Activated CD4-positive, alpha-beta T cell treated with anti-CD3 and anti-CD28 coated beads, Interleukin-2, amount 10 ng/mL, durations not matched to agents 24 days and 14 days (primary cell): ENCODE measurements at places on chromosomes 13 and 19. TPM values are rescaled to one million over a fixed set of nuclear protein-coding genes. Genes with fewer than 3 reads are reported as not detected.

DNA sequence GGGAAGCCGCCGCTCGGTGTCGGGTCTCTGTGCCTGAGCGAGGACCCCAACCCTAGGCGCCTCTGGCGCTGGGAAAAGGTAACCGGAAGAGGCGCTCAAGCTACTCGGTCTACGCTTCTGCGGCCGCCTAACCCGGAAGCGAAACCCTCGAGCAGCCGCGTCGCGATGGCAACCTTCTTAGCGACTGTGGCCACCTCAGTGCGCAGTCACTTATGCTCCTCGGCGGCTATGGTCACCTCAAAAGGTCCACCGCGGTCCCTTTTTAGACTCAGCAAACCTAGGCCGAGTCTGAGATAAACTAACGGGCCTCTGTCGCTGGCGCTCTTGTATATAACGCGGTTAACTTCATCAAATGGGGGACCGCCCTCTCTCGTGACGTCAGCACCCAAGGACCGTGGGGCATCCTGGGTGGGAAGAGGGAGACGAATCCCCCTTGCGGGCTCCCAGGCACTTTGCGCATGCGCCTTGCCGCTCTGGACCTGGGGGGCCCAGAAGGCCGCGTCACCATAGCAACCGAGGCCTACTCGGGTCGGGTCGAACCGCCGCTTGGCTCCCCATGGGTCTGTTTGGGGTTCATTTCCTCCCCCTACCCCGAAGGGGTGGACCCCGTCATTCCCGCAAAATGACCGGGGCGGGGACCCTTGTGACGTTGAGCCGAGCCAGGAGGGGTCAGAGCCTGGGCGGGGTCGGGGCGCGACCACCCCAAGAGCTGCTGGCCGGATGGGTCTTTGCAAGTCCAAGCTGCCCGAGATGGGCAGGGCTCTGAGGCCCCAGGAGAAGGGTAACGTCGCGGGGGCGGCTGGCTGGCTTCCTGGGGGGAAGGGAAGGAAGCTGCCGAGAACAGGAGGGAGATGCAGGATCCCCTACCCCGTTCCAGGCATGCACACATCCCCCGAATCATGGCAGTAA, at the start of gene GTF2F1:
TSS of gene GTF2F1 (minus strand) at position 91 of the 909 bp plus-strand sequence. CDS start 169 bp downstream, outside the sequence.
- peaks cover 18% of the 10 kb centered on the region for H3K4me1 ChIP-seq
- no peaks in the 10 kb centered on the region for H3K27me3 ChIP-seq
- DNase-seq, result peak; percentile 97
- H3K4me3 ChIP-seq, result peak within 1 kb of the TSS; percentile 90

- no peaks in the 10 kb centered on the region for H3K4me1 ChIP-seq
- DNase-seq, result no peak
- H3K4me3 ChIP-seq, result no peak overlapping the region
- no peaks in the 10 kb centered on the region for H3K27me3 ChIP-seq
- no peak overlapping the region for H3K27ac ChIP-seq
Measured at GRCh38 chr13:101397742-101398141, 18.6 kb downstream of the NALCN start.

SH2D3A gene
- total RNA-seq, result 9.8 and 11.0 TPM in 2 replicates

GRCh38 chr13:27905650-27906049, 14.2 kb upstream of the PDX1 start:
- no peak for DNase-seq
- no peak overlapping the region for H3K4me3 ChIP-seq
- H3K27ac ChIP-seq, result no peak overlapping the region
- H3K36me3 ChIP-seq, result no peaks in the 10 kb centered on the region

- peaks cover 2% of the 10 kb centered on the region for H3K27me3 ChIP-seq
- no peaks in the 10 kb centered on the region for H3K4me1 ChIP-seq
- no peak for DNase-seq
- no peak overlapping the region for H3K4me3 ChIP-seq
- H3K36me3 ChIP-seq, result no peaks in the 10 kb centered on the region
- no peak overlapping the region for H3K27ac ChIP-seq
Measured at GRCh38 chr19:33241530-33242101, 16.0 kb upstream of the SLC7A10 start.

TRPC4 gene
- not detected in 2 replicates for total RNA-seq

PCDH17 gene
- not detected in 2 replicates for total RNA-seq

DNA sequence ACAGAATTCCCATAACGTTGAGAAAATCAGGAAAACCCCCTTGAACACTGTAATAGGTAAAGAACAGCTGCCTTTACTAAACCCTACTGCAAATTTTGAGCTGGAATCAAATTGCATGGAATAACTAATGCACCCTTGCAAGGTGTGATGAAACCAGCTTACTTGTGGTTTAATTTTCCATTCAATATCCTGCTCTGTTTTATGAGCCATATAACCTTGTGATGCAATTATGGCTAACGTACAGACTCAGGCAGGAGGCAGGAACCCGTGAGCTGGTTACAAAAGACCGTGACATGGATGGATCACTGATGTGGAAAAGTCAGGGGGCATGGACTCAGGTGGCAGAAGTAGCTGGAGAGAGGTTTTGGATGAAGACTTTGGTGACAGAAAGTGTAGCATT, 438.6 kb downstream of the COG6 start:
- H3K27me3 ChIP-seq, result no peaks in the 10 kb centered on the region
- peaks cover 27% of the 10 kb centered on the region for H3K4me1 ChIP-seq
- H3K27ac ChIP-seq, result no peak overlapping the region
- no peak overlapping the region for H3K4me3 ChIP-seq

GRCh38 chr13:36513266-36513665, 81.0 kb downstream of the CCNA1 start:
- H3K36me3 ChIP-seq, result no peaks in the 10 kb centered on the region
- no peak overlapping the region for H3K4me3 ChIP-seq
- DNase-seq, result peak; percentile 12
- no peak overlapping the region for H3K27ac ChIP-seq
- H3K27me3 ChIP-seq, result no peaks in the 10 kb centered on the region

DNA sequence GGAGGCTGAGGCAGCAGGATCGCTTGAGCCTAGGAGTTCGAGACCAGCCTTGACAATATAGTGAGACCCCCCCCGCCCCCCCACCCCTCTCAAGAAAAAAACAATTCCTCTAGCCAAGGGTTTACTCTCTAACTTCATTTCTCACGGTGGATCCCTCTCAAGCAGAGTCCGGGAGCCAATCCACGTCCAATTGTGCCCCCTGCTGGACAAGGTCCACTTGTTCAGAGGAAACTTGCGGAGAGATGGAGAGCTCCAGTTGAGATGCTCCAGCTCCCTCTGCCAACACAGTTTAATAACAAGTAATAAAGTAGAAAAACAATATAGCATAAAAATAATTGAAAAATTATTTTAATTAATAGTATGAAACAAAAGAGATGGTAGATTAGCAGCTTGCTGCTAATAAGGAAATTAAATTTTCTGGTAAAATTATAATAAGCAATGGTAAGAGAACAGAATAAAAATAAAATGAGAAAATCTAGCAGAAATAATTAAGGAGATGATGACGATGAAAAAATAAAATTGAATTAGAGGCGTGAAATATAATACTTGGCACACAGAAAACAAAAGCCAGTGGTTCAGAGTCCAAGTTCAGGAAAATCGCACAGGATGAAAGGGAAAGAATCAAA, 14.5 kb upstream of the SIGLEC14 start:
- H3K27me3 ChIP-seq, result peaks cover 23% of the 10 kb centered on the region
- peaks cover 5% of the 10 kb centered on the region for H3K4me1 ChIP-seq
- peak; percentile 84 for DNase-seq
- no peak overlapping the region for H3K27ac ChIP-seq
- H3K4me3 ChIP-seq, result no peak overlapping the region

KIR3DL1 gene
- total RNA-seq, result not detected in 2 replicates

GRCh38 chr13:41059456-41060081, 1.7 kb upstream of the WBP4 start:
- H3K4me3 ChIP-seq, result peak overlapping the region; percentile 100
- no peak for DNase-seq
- H3K4me1 ChIP-seq, result peaks cover 54% of the 10 kb centered on the region
- H3K27me3 ChIP-seq, result peaks cover 5% of the 10 kb centered on the region
- peak overlapping the region; percentile 100 for H3K27ac ChIP-seq

GRCh38 chr13:80338781-80339562, 2.0 kb downstream of the SPRY2 start:
- no peak overlapping the region for H3K4me3 ChIP-seq
- H3K27me3 ChIP-seq, result peaks cover 31% of the 10 kb centered on the region
- no peaks in the 10 kb centered on the region for H3K36me3 ChIP-seq
- DNase-seq, result peak; percentile 59
- H3K4me1 ChIP-seq, result peaks cover 8% of the 10 kb centered on the region
- no peak overlapping the region for H3K27ac ChIP-seq

DNA sequence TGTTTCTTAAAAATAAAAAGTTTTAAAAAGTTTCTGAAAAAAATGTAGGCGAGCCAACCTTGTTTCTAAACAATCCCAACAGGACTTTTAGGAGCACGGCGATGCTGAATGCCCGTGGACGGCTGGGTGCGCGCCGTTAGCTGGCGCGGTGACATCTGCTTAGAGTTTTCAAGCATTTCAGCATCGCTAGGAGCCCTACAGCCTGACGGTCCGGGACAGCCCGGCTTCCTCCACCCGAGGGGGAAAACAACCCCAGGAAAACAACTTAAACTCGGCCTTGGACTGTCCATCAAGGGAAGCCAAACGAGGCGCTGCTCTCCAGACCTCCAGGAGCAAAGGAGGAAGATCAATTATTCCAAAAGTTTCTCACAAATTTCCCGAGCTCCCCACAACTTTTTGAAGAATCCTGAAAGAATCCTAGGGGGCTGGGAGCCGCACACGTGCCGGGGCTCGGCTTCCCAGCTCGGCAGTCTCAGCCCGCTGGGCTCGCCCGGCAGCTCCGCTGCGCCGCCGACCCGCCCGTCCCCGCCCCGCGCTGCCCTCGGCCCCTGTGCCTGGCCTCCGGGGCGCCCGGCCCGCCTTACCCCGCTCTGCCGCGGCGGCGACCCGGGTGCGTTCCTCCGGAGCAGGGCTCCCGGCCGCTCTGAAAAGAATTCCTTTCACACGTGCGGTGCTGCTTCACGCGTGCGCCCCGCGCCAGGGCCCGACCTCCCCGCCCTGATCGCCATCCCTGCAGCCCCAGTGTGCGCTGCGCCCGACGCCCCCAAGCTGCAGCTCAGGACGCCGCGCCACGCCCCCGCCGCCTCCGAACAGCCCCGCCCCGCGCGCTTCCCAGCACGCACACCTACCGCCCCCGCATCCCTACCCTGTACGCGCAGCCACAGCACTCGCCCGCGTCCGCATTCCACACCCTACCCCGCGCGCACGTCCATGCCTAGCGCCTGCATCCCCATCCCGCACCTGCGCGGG, at the start of gene GJA3:
TSS of gene GJA3 (minus strand) at position 747 of the 969 bp plus-strand sequence. CDS start 17,764 bp downstream, outside the sequence.
- peaks cover 18% of the 10 kb centered on the region for H3K4me1 ChIP-seq
- peak within 1 kb of the TSS; percentile 86 for H3K4me3 ChIP-seq
- peaks cover 55% of the 10 kb centered on the region for H3K27me3 ChIP-seq
- peaks cover 1% of the 10 kb centered on the region for H3K36me3 ChIP-seq
- peak within 1 kb of the TSS; percentile 79 for H3K27ac ChIP-seq

GRCh38 chr19:7137120-7137519, 67.6 kb downstream of the ZNF557 start:
- no peak overlapping the region for H3K27ac ChIP-seq
- H3K36me3 ChIP-seq, result no peaks in the 10 kb centered on the region
- H3K4me3 ChIP-seq, result no peak overlapping the region
- H3K4me1 ChIP-seq, result no peaks in the 10 kb centered on the region
- no peaks in the 10 kb centered on the region for H3K27me3 ChIP-seq

CPAMD8 gene
- total RNA-seq, result 0.28 and 0.33 TPM in 2 replicates

ACTL9 gene
- total RNA-seq, result not detected in 2 replicates

GRCh38 chr19:14437578-14438140, 4.6 kb downstream of the PKN1 start:
- H3K4me3 ChIP-seq, result no peak overlapping the region
- H3K27me3 ChIP-seq, result no peaks in the 10 kb centered on the region
- DNase-seq, result no peak
- H3K4me1 ChIP-seq, result peaks cover 42% of the 10 kb centered on the region

DNA sequence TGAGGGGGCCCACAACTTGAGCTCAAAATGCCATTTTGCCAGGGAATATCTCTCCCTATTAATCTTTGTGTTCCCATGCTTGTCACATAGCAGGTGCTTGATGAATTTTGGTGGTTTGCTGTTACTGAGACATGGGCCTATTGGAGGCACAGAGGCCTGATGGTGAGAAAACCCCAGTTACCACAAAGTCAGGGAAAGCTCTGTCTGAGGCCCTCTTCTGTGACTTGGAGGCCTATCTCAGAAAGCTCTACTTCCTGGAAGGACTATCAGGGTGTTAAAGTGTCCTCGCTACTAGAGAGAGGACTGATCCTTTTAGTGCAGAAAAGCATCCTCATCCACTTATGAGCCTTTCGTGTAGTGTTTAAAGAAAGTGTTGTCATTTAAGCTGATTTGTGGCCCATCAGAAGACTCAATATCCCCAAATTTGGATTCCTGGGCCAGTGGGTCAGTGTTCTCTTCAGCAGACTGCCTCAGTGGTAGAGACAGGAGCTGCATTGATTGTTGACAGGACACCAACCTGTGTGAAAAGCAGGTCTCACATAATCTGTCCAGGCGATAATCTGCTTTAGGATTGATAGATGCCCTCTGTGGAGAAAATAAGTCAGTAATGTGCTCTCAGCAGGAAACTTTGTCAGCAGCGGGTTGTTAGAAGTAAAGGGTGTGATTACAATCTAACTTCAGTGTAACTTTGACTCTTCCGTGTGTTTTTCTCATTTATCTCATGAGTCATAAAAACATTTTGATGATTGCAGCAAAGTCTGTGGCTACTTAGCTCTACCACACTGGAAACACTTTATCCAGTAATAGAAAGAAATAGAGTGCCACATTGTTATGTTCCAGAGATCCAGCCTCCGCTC, 121.0 kb downstream of the AKAP11 start:
- peaks cover 76% of the 10 kb centered on the region for H3K4me1 ChIP-seq
- H3K4me3 ChIP-seq, result peak overlapping the region; percentile 91
- no peaks in the 10 kb centered on the region for H3K27me3 ChIP-seq

DNA sequence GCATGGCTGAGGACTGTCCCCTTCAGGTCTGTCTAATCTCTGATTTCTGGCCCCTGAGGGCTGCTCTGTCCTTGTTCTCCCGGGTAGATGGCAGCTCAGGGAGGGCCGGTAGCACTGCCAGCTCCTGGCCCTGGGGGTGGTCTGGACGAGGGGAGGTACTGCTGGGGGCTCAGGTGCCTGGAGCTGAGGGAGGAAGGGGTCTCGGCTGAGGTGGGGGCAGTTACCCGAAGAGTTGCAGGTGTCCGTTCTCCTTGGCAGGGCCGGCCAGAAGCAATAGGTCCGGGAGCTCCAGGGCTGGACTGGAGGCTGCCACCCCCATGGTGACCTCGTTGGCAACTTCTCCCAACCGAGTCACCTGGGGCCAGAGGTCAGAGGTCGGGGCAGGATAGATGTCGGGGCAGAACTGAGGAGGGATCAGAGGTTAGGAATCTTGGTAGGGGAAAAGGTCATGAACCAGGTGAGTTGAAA, 1.2 kb upstream of the EMC10 start:
- H3K27me3 ChIP-seq, result no peaks in the 10 kb centered on the region
- H3K27ac ChIP-seq, result peak overlapping the region; percentile 62
- DNase-seq, result no peak
- peaks cover 18% of the 10 kb centered on the region for H3K4me1 ChIP-seq

- H3K36me3 ChIP-seq, result no peaks in the 10 kb centered on the region
- H3K4me1 ChIP-seq, result no peaks in the 10 kb centered on the region
- no peak overlapping the region for H3K27ac ChIP-seq
- DNase-seq, result no peak
- peaks cover 24% of the 10 kb centered on the region for H3K27me3 ChIP-seq
Measured at GRCh38 chr13:24660023-24660741, 20.0 kb upstream of the ATP12A start.

GRCh38 chr13:59368693-59369092, 795.0 kb downstream of the DIAPH3 start:
- H3K4me1 ChIP-seq, result no peaks in the 10 kb centered on the region
- peak; percentile 28 for DNase-seq
- no peak overlapping the region for H3K4me3 ChIP-seq
- H3K36me3 ChIP-seq, result no peaks in the 10 kb centered on the region
